ENCODE measurements at places on chromosomes 6 and 20. TPM values are rescaled to one million over a fixed set of nuclear protein-coding genes. Genes with fewer than 3 reads are reported as not detected.

DNA sequence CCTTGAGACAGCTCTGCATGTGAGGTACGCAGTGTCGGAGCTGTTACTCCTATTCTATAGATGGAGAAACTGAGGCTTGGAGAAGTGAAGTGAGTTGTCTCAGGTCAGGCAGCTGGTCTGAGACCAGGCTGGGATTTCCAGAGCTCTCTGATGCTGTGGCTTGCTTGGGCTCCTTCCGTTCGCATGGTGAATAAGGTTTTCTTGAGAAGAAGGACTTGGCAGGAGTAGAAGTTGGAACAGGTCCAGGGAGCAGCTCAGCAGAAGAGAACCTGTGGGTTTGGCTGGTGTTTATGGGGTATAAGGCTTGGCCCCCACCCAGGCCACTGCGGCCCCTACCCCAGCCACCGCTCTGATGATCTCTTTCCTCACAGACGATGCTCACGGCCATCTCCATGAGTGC is 7.4 kb downstream of the SLC12A5 start:
- DNase-seq: no peak

- no peak for DNase-seq
Measured at GRCh38 chr6:95364016-95364604, 213.2 kb upstream of the MANEA start.

Gene FRMD1
- polyA plus RNA-seq: 0.03 TPM

Gene CFAP206
- 0.24 TPM for polyA plus RNA-seq

Gene TNFRSF6B
- polyA plus RNA-seq: 35.6 TPM

Gene GNMT
- 0.52 TPM for polyA plus RNA-seq

Measured in urinary bladder (tissue), 4 donors.